Stimulated activated CD4-positive, alpha-beta T cell treated with anti-CD3 and anti-CD28 coated beads, Interleukin-1b, Interleukin-23, amount 100 ng/mL, for 1 hour (primary cell): ENCODE measurements at places on chromosomes 1 and 21.

DNA sequence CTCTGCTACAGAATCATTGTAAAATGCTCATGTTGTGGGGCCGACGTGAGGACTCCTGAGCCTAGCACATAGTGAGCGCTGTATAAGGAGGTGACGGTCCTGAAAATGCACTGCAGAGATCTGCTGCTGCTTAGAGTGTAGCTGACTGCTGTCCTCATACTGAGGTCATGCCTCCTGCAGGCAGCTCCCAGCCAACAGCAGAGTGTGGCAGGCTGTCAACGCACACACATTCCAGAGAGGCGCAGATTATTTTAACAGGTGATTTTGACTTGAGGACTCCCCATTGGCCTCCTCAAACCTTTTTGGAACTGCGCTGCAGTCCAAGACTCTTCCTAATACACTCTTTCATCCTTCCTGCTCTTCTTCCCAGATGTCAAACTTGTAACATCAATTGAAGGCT is 119.8 kb upstream of the KCNJ6 start:
- no peak for DNase-seq

- peak; percentile 40 for DNase-seq
Measured at GRCh38 chr1:26744075-26744959, 43.4 kb upstream of the PIGV start.

GRCh38 chr1:3533067-3534048 is 78.0 kb downstream of the MEGF6 start:
- no peak for DNase-seq

DNA sequence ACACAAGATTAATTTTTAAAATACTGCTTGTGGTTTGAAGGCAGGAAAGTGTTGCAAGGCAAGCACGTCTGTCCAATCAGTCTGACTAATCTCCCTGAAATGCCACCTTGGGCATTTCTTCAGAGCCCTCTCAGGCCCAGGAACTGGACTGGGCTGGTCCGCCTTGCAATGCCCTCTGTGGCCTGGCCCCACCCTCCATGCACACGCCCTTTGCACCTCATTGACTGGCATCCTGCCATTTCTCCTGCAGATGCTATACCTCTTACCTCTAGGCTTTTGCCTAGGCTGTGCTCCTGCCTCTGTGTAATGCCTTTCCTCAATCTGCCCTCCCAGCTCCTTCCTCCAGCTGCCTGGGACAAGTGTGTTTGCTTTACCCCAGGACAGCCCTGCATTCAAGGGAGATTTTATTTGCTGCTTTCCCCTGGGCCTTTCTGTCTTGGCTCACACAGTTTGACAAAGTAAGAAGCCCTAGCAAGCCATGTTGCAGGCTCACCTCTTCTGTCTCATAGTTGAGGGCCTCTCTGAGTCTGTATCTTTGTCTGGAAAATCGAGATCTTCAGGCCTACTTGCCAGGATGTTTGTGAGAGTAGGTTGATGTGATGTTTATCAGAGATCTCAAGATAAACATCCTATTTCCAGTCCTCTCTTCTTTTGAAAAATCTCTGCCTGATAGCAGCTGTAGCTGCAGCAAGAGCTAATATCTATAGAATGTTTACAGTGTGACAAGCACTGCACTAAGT is 149.2 kb upstream of the JUN start:
- DNase-seq, result no peak

DNA sequence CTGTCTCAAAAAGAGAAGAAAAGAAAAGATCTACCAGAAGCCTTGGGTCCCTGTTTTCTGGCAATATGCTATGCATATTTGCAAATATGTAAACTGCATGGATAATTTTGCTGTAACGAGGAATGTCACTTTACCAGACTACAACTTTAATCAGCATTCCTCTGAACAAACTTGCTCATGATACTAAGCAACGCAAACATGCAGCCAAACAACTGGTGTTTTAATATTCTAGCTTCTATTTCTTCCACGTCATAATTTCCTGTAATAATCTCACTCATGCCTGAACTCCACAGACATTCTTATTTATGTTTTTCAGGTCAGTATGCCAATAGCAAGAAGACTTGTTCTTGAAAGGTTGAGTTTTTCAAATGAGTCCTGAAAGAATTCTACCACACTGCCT is 114.1 kb downstream of the SIM2 start:
- no peak for DNase-seq

DNA sequence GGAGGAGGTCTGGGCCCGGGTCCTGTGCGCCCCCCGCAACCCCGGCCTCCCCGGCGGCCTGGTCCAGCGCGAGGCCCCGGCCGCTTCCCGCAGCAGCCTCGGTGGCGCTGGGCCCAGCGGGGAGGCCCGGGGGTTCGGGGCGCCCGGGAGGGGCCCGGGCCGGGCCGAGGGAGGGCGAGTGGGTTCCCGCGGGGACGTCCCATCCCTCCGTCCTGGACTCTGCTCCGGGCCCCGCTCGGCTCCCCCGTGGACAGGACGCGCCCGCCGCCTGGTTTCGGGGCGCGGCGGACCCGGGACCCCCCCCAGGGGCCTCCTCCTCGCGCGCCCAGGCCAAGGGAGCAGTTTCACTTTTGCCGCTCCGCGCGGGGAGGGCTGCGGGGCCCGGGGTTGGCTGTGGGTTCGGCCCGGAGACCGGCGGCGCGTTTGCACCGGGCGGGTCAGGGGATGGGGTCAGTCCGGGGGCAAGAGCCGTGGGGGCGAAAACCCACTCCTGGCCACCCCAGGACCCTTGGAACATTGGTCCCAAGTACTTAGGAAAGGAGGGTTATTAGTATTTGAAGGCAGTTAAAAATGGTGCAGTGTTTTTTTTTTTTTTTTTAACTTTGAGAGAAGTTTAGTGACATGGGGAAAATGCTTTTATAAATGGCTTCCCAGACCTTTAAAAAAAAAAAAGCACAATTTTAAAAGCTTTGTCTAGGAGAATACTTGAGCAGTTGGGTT is 677 bp downstream of the AGPAT3 start:
- no peak for DNase-seq

DNA sequence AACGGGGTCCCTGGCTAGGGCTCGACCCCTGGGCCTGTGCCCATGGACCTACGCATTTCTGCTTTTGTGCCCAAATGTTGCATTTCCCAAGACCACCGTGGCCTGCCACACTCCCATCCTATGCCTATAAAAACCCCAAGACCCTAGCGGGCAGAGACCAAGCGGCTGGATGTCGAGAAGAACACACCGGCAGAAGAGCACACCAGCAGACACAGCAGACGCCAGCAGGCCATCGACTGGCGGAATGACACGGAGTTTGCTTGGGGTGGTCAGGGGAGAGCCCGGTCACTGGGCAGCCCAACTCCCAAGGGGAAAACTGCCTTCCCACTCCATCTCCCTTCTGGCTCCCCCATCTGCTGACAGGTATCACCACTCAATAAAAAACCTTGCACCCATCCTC is 4.4 kb downstream of the TCP10L start:
- DNase-seq, result no peak

DNA sequence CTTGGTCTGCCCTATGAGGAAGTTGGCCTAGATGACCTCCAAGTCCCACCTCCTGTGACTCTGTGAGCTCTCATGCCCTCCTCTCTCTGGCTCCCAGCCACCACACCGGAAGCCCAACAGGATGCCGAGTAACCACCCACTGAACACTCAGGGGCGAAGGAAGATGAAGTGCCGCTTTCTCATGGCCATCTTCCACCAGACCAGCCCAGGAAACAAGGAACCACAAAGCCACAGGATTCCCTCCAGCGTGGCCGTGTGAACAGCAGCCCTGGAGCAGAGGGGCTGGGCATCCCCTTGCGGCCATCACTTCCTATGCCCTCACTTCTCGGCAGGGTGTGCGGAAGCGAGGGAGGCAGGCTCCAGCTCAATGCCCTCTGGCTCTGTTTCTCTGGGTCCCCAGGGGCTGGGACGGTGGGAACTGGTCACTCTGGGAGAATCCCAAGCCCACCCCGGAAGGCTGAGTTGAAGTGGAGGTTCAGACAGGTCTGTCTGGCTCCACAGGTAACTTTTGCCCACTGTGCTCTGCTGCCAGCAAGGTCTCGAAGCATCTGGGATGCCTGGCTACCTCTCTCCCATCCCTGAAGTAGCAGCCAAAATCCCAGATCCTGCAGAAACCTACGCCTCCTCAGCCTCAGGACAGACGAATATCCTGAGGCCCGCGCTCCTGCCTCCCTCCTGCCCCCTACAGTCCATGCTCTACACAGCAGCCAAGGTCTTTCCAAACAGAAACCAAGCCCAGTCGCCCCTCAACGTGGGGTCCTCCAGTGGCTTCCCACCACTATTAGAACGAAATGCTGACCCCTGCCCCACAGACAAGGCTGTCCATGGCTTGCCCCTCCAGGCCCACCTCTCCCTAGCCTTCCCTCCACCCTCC is 44.2 kb upstream of the ECE1 start:
- peak; percentile 56 for DNase-seq

DNA sequence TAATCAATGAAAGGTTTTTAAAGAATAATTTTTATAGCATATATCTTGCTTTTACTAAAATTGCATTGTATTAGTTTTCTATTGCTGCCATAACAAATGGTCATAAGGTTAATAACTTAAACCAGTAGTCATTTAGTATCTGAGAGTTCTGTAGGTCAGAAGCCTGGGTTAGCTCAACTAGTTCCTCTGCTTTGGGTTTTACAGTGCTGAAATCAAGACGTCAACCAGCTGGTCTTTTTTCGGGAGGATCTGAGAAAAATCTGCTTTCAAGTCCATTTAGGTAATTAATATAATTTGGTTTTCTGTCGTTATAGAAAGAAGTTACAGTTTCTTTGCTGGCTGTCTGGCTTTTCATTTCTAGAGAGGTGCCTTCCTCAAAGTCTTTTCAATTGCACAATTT is 577.7 kb downstream of the MRPL39 start:
- DNase-seq, result no peak

DNA sequence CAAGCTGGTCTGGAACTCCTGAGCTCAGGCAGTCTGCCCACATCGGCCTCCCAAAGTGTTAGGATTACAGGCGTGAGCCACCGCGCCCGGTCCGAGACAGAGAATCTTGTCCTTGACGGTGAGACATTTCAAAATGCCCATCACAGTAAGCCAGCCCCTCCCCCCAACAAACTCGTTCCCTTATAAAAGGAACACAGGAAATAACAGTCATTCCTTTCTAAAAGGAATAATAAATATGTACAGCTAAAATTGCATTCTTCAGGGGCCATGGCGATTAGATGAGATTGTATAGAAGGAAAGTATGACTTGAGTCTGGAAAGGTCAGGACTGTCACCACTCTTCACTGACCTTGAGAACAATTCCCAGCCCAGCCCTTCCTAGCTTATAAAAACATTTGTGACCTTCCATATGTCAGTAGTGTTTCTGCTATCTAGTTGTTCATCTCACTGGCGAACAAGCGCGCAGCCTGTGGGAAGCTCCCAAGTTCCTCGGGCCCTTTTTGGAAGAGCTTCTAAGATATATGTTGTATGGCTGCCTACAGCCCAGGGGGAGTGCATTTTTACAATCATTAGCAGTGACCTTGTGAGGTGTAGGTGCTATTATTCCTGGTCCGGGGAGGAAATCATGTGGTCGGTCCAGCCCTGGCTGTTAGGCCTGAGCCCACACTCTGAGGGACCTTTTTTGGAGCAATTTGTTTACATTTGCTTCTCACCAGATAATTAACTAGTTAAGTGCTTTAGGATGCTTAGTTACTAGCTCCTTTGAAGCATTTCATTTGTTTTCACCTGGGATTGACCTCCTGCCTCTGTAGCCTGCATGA is 8.7 kb downstream of the SZRD1 start:
- no peak for DNase-seq

- DNase-seq, result no peak
Measured at GRCh38 chr1:203093754-203094410, 8.1 kb upstream of the MYOG start.

- no peak for DNase-seq
Measured at GRCh38 chr21:40254540-40255465, 387.6 kb downstream of the PCP4 start.

DNA sequence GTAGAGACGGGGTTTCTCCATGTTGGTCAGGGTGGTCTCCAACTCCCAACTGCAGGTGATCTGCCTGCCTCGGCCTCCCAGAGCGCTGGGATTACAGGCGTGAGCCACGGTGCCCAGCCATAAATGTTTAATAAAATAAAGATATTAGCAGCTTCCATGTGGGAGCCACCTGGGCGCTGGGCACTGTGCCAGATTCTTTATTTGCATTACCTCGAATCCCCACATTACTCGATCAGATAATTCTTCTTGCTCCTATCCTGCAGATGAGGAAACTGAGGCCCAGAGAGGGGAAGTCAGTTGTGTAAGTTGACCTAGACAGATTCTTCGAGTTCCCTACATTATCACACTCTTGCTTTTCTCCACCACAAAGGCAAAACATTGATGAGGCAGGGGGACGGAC is 24.9 kb upstream of the TENT5B start:
- no peak for DNase-seq

DNA sequence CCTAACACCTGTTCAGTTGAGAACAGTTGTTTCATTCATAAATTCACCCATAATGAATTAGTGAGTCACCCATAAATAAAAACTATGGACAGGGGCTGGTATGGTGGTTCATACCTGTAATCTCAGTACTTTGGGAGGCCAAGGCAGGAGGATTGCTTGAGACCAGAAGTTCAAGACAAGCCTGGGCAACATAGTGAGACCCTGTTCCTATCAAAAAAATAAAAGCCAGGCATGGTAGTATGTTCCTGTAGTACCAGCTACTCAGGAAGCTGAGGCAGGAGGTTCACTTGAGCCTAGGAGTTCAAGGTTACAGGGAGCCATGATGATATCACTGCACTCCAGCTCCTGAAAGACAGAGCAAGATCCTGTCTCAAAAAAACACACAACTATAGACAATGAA is 79.0 kb downstream of the GTF2B start:
- no peak for DNase-seq

- DNase-seq, result no peak
Measured at GRCh38 chr1:69230208-69230607, 337.5 kb upstream of the LRRC7 start.

DNA sequence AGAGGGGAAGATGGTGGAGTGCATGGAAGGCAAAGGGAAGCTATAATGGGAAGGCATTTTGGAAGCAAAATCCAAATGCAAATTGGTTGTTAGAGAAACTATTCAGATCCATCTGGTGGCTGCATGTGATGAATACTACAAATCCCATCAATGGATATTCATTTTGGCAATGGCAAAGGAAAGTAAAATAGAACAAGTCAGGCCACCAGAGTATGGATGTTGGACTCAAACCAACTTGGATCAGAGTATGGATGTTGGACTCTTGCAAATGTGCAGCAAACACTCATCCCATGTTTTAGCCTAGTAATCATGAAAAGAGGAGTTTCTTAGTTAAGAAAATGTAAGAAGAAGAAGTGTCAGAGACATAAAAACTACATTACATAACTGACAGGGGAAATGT is 289.6 kb upstream of the DAB1 start:
- no peak for DNase-seq

DNA sequence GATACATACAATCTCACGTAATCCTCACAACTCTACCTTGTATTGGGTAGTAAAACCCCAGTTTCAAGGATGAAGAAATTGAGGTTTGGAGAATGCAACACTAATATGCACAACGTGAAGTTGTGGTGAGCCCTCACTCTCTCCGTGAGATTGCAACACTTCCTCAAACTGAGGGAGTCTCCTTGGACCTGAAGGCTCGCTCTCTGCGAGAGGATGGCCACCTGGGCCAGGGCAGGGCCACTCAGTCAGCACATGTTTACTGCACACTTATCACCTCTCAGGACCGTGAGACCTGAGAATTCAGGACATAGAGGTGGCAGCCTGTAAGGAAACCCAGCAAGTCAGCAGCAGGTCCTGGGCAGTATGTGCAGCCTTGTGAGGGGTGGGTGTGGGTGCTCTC is 8.7 kb downstream of the SH3BP5L start:
- DNase-seq, result no peak
